ENCODE measurements at places on chromosomes 7 and 10.

DNA sequence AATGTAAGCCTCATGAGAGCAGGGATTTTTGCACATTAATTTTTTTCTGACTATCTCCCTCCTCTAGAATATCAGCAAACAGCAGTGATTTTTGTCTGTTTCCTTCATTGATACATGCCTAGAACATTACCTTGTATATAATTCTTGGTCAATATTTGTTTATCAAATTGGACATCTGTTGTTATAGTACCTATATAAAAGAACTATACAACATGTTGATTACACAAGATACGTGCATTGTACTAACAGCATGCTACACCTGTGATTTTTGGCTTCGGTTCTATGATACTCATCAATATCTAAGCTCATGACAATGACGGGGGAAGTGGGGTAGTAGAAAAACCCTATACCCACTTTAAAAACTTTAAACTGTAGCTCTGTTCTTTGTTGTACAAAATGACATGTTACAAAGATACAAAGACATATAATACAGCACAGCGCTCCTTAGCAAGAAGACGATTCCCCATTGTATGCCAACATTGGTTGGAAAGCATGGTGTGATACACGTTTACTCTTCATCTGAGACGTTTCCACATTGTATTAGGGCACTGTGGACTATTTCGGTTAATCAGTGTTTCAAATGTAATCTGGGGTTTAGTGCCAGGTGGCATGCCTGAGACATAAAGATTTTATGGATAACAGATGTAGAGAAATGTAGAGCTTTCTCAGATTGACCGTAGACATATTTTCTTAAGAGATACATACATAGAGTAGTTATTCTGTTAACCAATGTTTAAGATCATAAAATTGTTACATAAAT lies 70.5 kb upstream of the FOXP2 start:
- no peak for DNase-seq

DNA sequence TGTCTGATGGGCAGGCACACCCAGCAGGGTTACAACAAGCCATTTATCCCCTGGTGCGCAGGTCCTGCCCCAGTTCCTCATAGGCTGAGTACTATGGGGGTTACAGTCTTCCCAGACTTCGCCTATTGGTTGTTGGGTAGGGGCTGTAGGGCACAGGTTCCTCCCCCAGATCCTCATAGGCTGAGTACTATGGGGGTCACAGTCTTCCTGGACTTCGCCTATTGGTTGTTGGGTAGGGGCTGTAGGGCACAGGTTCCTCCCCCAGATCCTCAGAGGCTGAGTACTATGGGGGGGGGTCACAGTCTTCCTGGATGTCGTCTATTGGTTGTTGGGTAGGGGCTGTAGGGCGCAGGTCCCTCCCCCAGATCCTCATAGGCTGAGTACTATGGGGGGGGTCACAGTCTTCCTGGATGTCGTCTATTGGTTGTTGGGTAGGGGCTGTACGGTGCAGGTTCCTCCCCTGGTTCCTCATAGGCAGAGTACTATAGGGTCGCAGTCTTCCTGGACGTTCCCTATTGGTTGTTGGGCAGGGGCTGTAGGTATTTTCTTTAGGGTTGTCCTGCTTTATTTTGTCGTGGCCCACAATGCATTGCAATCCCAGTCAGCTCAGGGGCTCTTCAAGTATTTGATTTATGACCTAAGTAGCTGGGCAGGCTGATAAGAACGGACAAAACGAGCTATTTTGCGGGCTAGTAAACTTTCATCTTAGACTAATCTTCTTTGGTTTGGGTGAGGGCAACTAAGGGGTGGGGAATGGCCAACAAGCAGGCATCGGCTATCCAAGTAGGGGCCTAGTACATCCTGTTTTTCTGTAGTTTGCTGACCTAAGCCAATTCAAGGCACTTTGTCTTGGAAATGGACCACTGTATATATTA lies 3.4 kb downstream of the LRRC27 start:
- DNase-seq: no peak

DNA sequence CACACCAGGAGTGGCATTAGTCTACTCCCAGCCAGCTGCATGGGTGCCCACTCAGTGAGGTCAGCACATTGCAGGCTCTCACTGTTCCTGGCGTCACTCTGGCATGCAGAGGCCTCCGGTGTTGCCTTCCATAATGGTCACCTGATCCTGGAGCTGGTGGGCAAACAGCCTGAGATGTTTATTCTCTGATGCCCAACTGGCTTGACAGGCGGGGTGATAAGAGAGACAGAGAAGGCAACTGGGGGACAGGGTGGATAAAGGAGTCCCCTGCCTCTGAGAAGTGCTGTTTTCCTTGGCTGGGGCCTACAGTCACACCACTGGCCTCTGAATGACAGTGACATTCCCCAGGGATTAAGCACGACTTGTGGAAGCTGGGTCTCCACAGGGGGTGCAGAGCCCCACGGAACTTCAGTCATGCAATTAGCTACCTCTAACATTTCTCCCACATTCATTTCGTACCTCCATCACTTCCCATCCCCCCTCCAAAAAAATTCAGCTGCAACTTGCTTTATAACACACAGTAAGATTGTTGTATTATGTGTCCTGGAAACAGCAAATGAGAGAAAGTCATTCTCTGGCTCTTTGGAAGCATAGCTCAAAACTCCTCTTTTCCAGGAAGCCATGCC lies 7.1 kb upstream of the RBM20 start:
- DNase-seq: no peak

- DNase-seq: no peak
These were observed 108.3 kb downstream of the EGFR start for GRCh38 chr7:55127135-55127551.
